Stimulated activated CD8-positive, alpha-beta memory T cell treated with anti-CD3 and anti-CD28 coated beads, Interleukin-7, amount 100 ng/mL, for 4 hours (primary cell): ENCODE measurements at places on chromosomes 5 and 9.

- no peak for DNase-seq
Observed at GRCh38 chr5:72166070-72166979, 59.0 kb downstream of the MAP1B start.

DNA sequence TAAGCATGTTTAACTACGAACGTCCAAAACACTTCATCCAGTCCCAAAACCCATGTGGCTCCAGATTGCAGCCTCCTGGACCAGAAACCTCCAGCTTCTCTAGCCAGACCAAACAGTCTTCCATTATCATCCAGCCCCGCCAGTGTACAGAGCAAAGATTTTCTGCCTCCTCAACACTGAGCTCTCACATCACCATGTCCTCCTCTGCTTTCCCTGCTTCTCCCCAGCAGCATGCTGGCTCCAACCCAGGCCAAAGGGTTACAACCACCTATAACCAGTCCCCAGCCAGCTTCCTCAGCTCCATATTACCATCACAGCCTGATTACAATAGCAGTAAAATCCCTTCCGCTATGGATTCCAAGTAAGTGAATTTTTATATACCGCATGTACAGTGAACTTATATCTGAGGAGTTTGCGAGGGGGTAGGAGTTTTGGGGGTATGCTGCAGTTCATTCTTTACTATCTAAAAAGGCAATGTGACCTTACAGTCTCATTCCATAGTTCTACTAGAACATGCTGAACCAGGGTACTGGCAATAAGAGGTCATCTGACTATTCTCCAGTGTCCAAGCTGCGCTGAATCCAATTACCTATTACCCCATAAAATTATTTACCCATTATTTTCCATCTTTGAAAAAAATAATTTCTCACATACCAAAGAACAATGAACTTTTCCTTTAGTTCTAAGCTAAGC, 3.1 kb downstream of the MYOT start:
- DNase-seq, result no peak

DNA sequence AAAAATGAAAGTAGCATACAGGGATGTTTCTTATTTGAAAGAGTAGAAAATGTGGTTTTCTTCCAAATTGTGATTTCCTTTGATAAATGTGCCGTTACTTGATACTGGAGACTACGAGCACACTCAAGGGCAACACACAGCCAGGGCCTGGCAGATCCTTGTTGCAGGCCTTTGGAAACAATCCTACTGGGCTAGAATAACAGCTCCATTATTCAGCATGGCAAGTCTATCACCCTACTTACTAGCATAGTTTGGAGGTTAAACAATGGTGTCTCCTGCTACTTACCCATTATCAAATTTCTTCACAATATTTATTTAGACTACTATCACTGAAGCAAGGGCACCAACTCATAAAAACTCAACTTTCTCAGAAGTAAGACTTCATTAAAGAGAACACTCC, 140.8 kb upstream of the ZNF608 start:
- no peak for DNase-seq

GRCh38 chr9:12993466-12993865, 218.6 kb downstream of the LURAP1L start:
- no peak for DNase-seq

- no peak for DNase-seq
Observed at GRCh38 chr5:35195472-35195852, 34.8 kb downstream of the PRLR start.

DNA sequence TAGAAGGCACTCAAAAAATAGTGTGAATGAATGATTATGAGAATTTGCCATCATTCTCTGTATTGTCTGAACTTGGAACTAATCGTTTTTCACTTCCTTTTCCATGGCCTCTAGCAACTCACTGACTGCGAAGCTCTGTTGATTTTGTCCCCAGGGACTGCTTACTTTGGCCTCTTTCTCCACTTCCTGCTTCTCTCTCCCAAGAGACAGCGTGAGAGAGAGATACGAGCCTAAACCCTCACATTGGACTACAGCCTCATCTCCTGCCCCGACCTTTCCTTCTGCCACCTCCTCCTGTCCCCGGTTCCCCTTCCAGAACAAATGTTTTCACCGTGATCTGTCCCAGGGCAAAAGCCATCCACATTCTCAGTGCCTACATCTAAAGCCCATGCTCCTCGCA, 300.8 kb upstream of the PANK3 start:
- DNase-seq, result no peak
